ENCODE measurements at places on chromosomes 2 and 18. TPM values are rescaled to one million over a fixed set of nuclear protein-coding genes. Genes with fewer than 3 reads are reported as not detected.

The GALNT13 gene
- total RNA-seq = 0.46 TPM

The IL1B gene
- total RNA-seq = 0.46 TPM

DNA sequence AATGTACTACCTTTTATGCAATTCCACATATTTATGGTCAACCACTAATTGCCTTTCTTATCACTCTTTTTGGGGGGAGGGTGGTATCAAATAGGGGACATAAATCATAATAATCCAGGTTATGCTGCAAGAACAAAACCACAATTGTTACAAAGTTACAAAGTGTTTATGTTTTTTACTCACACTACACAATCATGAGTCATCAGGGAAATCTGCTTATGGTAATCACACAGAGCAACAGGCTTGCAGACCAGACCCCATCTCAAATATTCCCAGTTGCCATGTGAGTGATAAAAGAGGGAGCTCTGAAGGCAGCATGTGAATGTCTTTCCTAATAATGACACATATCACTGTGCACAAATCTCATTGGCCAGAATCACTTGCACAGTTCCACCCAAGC lies 304.7 kb upstream of the TMEFF2 start:
- no peak for DNase-seq

DNA sequence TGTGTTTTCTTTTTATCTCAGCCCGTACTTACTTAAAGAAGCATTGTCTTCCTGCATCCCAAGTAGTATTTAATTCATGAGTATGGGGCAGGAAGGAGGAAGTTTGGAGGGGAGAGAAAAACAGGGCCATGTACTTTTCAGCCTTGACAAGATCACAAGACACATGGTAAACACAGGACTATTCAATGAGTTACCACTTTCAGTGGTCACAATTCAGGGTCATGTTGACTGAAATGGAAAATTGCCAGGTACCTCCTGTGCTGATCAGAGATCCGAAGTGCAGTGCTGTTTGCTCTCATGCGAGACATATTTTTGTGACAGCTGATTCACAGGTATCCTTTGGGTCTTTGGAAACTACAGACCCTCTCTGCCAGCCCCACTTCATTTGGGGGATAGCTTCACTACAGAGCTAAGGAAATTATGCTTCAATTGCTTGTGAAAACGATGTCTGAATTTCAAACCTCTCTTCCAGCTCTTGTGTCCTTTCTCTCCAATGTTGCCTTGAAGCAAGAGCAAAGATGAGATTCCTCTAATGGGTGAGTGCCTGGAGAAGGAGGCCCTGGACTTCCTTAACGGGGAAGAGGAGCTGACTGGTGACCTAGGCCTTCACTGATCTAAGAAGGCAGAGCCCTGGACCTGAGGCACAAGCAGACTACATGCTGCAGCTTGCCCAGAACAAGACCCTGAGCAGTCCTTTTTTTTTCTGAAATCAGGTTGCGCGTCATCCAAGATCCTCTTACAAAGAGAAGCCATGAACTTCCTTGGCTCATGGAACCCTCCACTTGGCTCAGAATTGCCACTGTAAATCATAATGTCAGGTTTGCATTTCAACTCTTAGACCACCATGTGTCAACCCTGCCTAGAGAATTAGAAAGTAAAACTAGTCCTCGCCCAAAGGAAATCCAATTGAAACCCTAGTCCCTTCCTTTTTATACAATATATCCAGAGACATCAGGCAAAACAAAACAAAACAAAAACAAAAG lies 44.1 kb downstream of the EVA1A start:
- no peak for DNase-seq

- DNase-seq = no peak
These were observed 80.6 kb downstream of the EML6 start for GRCh38 chr2:54803783-54804751.

DNA sequence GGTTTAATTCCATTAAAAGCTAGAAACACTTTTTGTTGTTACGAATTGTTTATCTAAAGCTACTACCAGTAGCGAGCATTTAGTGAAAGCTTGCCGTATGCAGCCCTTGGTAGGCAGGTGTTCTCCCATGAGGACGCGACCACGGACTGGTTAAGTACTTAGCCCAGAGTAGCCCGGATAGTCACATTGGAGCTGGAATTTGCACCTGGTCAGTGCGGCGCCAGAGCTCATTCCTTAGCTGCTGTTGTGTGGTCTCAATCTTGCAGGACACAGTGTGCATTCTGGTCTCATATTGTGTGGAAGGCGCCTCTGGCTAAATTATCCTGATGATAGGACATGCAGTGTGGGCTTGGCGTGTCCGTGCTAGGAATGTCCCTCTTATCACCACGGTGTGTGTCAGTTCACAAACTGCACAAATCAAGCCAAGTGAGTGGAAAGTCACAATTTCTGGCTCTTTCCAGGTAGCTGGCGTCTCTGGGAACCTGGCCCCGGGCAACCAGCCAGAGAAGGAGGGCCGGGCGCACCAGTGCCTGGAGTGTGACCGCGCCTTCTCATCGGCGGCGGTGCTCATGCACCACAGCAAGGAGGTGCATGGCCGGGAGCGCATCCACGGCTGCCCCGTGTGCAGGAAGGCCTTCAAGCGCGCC lies 133.3 kb downstream of the ZNF236 start:
- no peak for DNase-seq

DNA sequence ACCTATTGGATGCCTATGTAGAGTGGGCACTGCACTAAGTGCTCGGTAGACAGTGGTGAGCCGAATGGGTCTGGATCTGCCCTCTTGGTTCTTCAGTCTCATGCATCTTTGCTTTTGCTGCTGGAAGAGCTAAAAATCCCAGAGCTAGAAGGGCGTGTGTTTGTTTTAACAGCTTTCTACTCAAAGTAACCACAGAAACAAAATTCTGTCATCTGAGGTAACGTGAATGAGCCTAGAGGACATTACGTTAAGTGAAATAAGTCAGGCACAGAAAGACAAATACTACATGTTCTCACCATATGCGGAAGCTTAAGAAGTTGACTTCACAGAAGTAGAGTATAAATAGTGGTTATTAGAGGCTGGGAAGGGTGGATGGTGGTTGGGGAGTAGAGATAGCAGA lies 119.8 kb downstream of the PLB1 start:
- DNase-seq = no peak

DNA sequence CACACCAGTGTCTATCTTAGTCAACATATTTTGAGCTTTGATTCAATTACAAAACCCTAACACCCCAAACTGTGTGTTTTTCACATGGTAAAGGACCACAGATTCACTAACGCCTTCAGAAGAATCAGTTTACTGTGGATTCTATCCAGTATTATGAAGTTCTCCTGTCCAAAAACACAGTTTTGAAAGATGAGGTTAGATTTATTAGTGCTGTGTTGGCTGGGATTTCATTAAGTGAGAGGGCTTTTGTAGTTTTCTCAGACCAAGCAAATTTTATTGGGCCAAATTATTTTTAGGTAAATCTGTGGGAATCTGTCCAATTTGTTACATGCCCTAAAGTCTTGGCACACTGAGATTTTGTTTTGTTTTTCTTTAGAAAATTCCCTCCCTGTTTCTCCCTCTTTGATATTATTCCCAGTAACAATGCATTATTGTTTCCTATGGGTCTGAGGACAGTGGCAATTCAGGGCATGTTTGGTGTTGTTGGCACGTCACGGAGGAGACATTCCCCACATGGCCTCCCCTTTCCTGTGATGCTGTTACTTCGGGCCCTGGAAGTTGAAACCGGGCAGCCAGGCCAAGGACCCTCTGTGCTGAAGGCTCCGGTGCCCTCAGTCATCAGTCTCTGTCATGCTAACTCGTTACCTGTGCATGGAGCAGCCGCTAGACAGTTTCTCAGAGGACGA lies 87.5 kb upstream of the ALKAL2 start:
- DNase-seq = no peak

- no peak for DNase-seq
These were observed 260.6 kb upstream of the NT5C1B start for GRCh38 chr2:18849841-18850578.
